ENCODE measurements at places on chromosomes 11 and 22.

- DNase-seq: no peak
Observed at GRCh38 chr11:75345455-75346160, 5.9 kb downstream of the ARRB1 start.

GRCh38 chr11:111115890-111116289 is 129.6 kb upstream of the POU2AF2 start:
- no peak for DNase-seq

DNA sequence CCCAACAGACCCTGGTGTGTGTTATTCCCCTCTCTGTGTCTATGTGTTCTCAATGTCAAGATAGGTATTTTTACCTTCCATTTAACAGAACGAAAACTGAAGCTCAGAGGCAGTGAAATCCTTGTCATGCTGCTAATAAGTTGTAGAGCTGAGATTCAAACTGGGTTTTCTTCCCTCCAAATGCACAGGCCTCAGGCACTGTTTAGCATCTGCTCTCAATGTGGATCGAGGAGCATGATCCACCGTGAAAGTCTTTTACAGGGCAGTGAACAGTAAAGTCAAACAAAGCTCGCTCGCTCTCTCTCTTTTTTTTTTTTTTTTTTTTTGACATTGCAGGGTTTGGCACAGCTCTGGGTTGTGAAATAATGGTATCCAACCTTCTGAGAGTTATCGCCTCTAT is 401.0 kb upstream of the SYN3 start:
- DNase-seq: no peak

GRCh38 chr11:95459291-95460042 is 228.5 kb upstream of the SESN3 start:
- no peak for DNase-seq

DNA sequence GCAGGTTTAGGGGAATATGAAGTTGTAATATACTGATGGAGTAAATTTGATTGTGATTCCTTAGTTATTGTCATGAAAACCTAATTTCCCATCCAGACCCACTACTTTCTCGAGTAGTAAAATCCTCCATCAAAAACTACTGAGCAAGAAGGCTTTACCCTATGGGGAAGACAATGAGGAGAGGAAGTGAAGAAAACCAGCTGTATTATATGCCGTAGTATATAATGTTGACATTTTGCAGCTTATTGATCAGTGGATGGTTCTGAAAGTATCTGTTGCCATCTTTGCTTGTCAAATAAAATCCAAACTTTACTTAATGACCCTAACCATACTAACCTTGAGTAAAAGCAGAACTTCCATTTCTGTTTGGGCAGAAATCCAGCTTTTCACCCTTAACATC is 292.8 kb upstream of the RAG2 start:
- DNase-seq: no peak

DNA sequence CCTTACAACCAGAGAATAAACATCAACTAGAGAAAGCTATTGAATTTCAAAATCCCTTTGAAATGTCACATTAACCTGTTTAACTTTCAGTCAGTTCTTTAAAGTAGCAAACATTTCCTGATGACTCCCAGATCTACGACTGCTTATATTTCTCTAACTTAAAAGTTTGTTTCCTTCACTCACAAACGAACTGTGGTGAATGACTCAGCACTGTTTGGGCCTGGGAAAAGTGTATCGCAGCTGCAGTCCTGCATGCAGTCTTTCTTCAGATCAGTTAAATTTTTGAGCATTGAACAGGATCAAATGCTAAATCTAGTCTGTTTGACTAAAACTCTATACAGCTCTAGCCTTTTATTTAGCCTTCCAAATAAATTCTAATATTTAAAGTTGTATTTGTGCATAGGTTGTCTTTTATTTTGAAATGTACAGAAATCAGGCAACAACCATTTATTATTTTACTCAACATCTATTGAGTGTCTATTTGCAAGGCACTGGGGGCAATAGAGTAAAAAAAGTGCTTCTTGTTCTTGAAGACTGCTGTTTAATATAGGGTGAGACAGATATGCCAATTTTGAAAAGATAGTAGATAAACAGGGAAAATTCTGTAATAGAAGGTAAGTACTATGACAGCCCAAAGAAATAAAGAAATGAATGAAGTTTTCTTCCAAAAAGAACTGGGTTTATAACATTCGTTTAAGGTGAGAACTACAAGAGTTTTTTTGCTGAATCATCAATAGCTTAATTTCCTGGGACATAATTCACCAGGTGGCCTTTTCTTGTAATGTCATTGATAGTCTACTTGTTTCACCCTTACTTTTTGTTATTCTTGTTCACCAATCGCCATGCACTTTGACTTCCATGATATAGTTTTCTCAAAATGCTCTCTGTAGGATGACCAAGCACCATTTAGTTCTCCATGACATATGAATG is 235.4 kb downstream of the METTL15 start:
- peak; percentile 57 for DNase-seq

- DNase-seq: no peak
Observed at GRCh38 chr22:43017525-43018460, 2.8 kb upstream of the PACSIN2 start.

DNA sequence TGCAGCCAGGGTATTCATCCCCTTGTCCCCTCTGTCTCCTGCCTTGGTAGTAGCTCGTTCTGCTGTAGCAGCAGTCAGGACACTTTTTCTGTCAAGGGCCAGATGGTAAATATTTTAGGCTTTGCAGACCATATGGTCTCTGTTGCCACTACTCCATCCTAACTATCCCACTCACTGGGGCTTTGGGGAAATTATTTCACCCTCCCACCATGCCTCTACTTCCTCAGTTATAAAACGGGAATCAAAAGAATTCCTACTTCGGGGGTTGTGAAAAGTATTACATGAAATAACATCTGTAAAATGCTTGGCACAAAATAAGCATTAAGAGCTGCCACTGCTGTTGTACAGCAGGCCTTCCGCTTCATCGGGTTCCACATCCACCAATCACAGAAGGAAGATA is 89.9 kb upstream of the LDLRAD3 start:
- DNase-seq: no peak

- DNase-seq: no peak
Observed at GRCh38 chr11:2262301-2263070, 7.9 kb downstream of the ASCL2 start.

DNA sequence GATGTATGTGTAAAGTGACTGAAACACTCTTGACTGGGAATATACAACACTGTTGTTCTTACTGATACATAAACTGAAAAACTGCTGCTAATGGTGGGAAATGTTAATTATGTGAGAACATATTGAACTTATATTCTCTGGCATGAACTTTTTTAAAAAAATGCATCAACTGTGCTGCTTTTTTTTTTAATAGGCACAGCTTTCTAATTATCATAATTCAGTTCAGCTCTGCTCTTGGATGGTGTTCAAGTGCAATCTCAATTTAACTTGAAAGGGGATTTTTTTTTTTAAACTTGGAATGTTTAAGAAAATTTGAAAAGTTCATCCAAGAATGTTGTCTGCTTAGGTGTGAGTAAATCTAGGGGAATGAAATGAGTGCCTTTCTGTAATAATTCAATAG is 5.2 kb downstream of the TEAD1 start:
- DNase-seq: peak; percentile 73

DNA sequence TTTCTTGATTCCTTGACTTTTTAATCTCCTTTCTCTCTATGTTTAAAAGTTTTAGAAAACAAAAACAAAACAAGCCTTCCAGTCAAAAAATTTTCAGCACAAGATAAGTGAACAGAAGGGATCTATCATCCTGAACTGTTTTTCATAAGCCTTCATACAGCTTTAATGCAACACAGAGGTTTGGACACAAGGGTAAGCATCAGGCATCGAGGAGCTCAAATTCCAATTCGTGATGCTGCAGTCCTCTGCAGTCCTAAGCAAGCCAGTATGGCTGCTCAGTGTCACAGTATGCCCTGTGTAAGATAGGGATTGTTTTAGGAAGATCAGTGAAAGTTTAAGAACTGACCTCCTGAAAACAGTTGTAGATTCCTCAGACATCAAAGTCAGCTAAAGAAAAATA is 740.9 kb downstream of the NTM start:
- DNase-seq: no peak

DNA sequence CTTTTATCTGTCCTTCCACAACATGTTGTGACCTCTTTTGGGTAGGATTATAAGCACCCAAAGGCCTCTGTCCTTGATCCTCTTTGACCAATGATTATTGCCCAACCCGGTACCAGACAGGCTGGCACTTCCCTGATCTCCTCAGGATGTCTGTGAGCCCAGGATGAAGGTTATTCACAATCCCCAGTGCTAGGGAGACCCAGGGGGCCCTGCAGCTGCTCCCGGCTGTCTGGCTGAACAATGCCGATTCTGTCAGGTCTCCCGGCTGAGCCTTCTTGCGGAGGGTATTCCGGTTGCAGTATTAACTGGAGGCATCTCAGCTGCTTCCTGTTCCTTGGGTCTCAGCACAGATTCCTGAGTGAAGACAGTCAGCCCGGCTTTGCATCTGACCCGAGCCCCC is 71.2 kb upstream of the CDON start:
- no peak for DNase-seq

- DNase-seq: no peak
Observed at GRCh38 chr11:122305426-122306320, 189.7 kb upstream of the BLID start.

Measured in fibroblast of skin of left quadriceps (primary cell).